Myocyte (in vitro differentiated cells): ENCODE measurements at places on chromosomes 5 and 9. TPM values are rescaled to one million over a fixed set of nuclear protein-coding genes. Genes with fewer than 3 reads are reported as not detected.

ARL14EPL gene
- 0.35 and 0.47 TPM in 2 replicates for total RNA-seq

PCDHA3 gene
- total RNA-seq: 0.16 TPM in 2 replicates

DPP7 gene
- total RNA-seq: 132 and 142 TPM in 2 replicates

CDH9 gene
- total RNA-seq: not detected in 2 replicates

IFNA17 gene
- total RNA-seq: not detected in 2 replicates

CD14 gene
- total RNA-seq: 0.21 and 0.64 TPM in 2 replicates

DOCK8 gene
- 0.21 and 2.1 TPM in 2 replicates for total RNA-seq

ECSCR gene
- not detected in 2 replicates for total RNA-seq

OLFM1 gene
- not detected in 2 replicates for total RNA-seq

WNT8A gene
- total RNA-seq: not detected in 2 replicates

GRHPR gene
- total RNA-seq: 218 and 267 TPM in 2 replicates

DMGDH gene
- total RNA-seq: 0.48 and 1.5 TPM in 2 replicates

IL31RA gene
- 0.16 TPM in 1 of 2 replicates, not detected in the other for total RNA-seq

PCDHA7 gene
- total RNA-seq: 0.36 and 0.48 TPM in 2 replicates

CHSY3 gene
- 8.3 and 12.8 TPM in 2 replicates for total RNA-seq

EQTN gene
- total RNA-seq: not detected in 2 replicates

IFNA21 gene
- total RNA-seq: not detected in 2 replicates

OBP2B gene
- not detected in 2 replicates for total RNA-seq

TPPP gene
- 0.10 and 0.24 TPM in 2 replicates for total RNA-seq

ZNF367 gene
- 1.8 and 2.2 TPM in 2 replicates for total RNA-seq

C5orf58 gene
- not detected in 2 replicates for total RNA-seq

FBP2 gene
- 0.32 TPM in 1 of 2 replicates, not detected in the other for total RNA-seq

ZBED3 gene
- total RNA-seq: 0.53 and 0.68 TPM in 2 replicates
